ENCODE measurements at places on chromosomes 6 and 20.

DNA sequence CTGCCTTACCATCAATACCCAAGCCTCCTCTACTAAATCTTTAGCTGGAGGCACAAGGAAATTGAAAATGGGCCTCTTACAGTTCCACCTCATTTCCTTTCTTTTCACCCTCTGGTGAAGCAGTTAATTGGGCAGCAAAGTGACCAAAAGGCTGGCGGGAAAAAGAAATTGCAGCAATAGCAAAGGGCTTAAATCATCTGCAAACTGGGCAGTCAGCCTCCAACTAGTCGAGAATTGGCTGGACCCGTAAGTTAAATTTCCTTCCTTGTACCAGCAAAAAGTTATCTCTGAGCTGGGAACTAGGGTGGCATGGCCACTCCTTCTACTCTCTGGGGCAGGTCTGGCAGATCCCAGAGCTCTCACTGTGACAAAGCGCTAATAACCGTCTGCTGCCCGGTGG lies 33.5 kb downstream of the GHRH start:
- no peak for DNase-seq

DNA sequence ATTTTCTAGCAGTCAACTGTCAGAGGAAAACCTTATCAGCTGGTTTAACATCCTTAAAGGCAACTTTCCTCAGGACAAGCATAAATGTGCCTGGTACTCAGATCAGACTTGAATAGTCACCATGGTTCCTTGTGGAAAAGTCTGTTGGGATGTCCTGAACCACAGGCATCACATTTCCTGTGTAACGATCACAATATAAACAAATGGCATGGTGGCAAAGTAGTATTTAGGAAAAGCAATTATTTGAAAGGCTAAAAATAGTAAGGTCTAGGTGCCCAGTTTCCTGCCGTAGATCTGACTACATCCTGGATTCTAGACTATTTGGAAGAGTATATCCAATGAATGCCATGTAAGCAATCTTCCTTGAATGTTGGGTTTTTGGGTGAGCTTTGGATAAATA lies 271.9 kb upstream of the AGPAT4 start:
- no peak for DNase-seq

- DNase-seq, result no peak
Observed at GRCh38 chr20:62103508-62104233, 18.6 kb upstream of the LSM14B start.

- no peak for DNase-seq
Observed at GRCh38 chr6:2439082-2439481, 193.7 kb upstream of the GMDS start.

DNA sequence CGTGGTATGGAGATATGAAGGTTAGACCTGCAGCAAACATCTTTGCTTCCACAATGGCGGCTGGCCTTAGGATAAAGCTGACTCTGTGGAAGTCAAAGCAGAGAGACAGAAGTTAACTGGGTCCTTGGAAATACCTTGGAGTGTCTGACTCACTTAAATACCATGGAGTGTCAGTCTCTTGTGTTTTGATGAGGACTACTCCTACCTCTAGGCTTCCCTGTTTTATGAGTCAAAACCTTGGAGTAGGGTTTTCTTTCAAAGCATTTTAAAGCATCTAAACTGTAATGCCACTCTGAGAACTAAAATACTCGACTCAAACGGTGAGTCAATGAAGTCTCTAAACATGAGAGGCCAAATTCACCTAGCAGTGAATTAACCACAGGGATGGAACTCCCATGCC lies 329.1 kb downstream of the SAMD5 start:
- no peak for DNase-seq

DNA sequence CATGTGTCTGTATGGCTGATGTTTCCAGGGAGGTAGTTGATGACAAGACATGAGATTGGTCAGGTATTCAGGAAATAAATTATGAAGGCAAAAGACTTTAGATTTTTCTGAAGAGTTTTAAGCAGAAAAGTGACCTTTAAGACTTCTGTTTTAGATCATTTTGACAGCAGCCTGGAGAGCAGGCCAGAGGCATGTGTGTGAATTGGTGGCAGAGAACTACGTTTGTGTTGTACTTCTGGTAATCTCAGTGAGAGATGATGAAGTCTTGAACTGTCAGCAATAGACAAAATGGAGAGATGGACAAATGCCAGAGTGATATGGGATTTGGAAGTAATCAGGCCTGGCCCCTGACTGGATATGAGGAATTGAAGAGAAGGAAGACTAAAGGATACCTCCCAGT lies 30.8 kb downstream of the FARS2 start:
- no peak for DNase-seq

GRCh38 chr6:152404086-152404857 lies 232.9 kb downstream of the SYNE1 start:
- DNase-seq, result no peak
